ENCODE measurements at places on chromosomes 4 and X. TPM values are rescaled to one million over a fixed set of nuclear protein-coding genes. Genes with fewer than 3 reads are reported as not detected.

Gene TBC1D1
- total RNA-seq = 127 TPM

Gene DHX15
- 126 TPM for total RNA-seq

Gene NKX3-2
- 0.17 TPM for total RNA-seq

Gene CTSO
- 2.5 TPM for total RNA-seq

Gene FGD1
- 18.6 TPM for total RNA-seq

- no peak overlapping the region for H3K4me3 ChIP-seq
- no peaks in the 10 kb centered on the region for H3K36me3 ChIP-seq
- no peak overlapping the region for H3K27ac ChIP-seq
- no peaks in the 10 kb centered on the region for H3K4me1 ChIP-seq
- H3K27me3 ChIP-seq = no peaks in the 10 kb centered on the region
Observed at GRCh38 chr4:162644346-162644745, 480.5 kb upstream of the FSTL5 start.

GRCh38 chrX:25721564-25721963 lies 416.6 kb upstream of the MAGEB18 start:
- no peaks in the 10 kb centered on the region for H3K36me3 ChIP-seq
- H3K27me3 ChIP-seq = no peaks in the 10 kb centered on the region
- DNase-seq = no peak
- H3K4me1 ChIP-seq = no peaks in the 10 kb centered on the region
- no peak overlapping the region for H3K4me3 ChIP-seq

- peaks cover 62% of the 10 kb centered on the region for H3K36me3 ChIP-seq
- H3K27me3 ChIP-seq = no peaks in the 10 kb centered on the region
- H3K4me3 ChIP-seq = no peak overlapping the region
- no peak for DNase-seq
- H3K27ac ChIP-seq = no peak overlapping the region
- H3K4me1 ChIP-seq = no peaks in the 10 kb centered on the region
Observed at GRCh38 chr4:168900080-168900479, 110.0 kb downstream of the CBR4 start.

DNA sequence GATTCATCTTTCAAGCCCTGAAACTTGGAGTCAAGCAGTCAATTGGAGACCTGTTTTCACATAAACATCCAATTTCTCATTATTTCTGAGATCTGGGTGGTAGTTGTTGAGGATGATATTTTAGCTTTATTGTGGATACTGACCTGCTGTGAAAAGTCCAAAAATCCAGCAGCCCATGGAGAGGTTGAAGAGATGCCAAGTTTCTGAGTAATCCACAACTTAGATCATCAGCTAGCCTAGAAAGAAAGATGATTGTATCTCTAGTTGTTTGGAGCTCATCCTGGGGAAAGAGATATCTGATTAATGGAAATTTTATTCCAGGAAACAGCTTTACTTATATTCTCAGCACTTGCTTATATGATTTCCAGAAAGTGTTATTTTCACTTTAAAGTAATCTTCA lies 48.6 kb upstream of the DCX start:
- H3K4me3 ChIP-seq = no peak overlapping the region
- H3K27me3 ChIP-seq = peaks cover 2% of the 10 kb centered on the region
- no peak overlapping the region for H3K27ac ChIP-seq
- no peak for DNase-seq

DNA sequence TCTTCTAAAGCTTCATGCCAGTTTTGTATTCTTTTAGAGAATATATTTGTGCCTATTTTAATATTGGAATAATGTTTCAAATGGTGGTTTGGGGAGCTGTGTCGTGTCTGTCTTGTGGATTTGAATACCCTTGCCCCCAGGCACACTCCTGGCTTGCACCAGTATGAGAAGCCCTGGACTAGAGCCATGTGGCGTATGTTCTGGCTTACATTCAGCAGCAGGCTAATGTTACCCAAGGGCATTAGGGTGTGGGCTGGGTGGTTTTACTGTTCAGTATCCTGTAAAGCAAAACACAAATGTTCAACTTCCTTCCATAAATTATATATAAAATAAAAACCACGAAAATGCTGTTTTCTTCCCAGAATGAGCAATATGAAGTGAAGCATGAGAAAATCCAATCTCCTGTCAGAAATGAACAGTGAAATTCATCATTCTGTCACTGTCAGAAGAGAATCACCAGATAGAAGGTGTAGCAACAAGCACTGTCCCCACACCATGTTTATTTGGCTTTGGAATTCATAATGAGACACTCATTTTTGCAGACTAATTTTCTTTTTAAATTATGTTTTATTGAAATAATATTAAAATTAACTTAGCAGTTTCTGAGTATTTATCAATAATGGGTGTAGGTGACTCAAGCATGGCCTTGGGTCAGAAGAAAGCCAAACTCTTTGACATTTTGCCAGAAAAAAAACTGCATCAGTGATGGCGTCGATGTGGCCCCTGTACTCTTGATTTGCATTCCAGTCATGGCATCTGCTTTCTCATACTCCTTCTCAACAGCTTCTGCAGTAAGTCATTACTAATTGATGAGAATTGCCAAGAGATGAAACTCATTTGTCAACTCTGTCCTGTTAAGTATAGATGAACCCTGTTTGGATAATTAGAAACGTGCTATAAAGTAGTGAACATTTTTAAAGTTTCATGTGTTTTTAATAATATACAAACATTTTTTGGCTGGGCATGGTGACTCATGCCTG lies 43.8 kb downstream of the WWC2 start:
- H3K4me1 ChIP-seq = peaks cover 93% of the 10 kb centered on the region
- H3K27me3 ChIP-seq = no peaks in the 10 kb centered on the region
- H3K27ac ChIP-seq = peak overlapping the region; percentile 56
- peaks cover 27% of the 10 kb centered on the region for H3K36me3 ChIP-seq

DNA sequence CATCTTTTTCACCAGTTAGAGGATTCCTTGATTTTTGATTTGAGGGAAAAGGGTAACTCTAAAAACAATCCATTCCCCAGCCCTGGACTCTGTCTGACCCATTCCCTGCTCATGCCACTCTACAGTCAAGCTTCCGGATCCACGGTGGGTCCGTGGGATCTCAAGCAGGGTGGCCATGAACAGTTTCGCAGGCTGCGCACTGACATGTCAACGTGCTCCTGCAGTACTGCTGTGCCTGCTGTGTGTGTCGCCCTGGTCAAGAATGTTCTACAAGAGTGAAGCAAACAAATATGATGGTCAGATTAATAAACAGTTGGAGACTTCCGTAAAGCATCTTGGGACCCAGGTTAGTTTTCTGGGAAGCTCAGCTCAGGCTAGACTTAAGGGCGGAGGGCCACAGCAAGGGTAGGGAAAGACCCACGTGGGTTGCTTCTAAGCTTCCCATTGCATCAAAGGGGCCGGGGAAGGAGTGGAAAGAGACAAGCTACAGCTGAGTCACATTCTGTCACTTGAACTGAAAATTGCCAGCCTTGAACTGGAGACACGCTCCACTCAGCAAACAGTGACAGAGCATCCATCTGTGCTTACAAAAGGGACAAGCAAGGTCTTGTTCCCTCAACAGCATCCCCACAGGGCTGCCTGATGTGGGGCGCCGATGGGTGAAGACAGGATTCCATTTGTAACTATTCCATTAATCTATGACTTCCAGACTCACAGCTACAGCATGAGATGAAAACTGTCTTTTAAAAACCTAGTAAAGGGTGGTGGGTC lies 81.8 kb downstream of the MTMR1 start:
- H3K27ac ChIP-seq = no peak overlapping the region
- DNase-seq = no peak
- H3K4me3 ChIP-seq = no peak overlapping the region
- H3K27me3 ChIP-seq = no peaks in the 10 kb centered on the region
- peaks cover 8% of the 10 kb centered on the region for H3K4me1 ChIP-seq

All from HFFc6 (cell line).